HT1080 (cell line): ENCODE measurements at places on chromosomes 1 and 21.
A peak's percentile ranks its signal among the peaks of the same experiment; 100 is the strongest.

- DNase-seq: no peak
These were observed 65.6 kb downstream of the COP1 start for GRCh38 chr1:176141449-176141848.

DNA sequence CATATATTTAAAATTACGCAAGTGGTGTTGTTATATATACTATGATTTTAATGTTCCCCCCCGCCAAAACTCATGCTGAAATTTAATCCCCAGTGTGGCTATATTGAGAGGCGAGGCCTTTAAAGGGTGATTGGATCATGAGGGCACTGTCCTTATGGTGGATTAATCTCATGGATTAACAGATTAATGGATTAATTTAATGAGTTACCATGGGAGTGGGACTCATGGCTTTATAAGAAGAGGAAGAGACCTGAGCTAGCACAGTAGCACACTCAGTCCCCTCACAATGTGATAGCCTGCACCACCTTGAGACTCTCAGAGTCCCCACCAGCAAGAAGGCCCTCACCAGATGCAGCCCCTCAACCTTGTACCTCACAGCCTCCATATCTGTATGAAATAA is 34.8 kb downstream of the C1orf198 start:
- no peak for DNase-seq

GRCh38 chr1:16521288-16521583 is 7.2 kb upstream of the RNU1-1 start:
- DNase-seq: no peak

DNA sequence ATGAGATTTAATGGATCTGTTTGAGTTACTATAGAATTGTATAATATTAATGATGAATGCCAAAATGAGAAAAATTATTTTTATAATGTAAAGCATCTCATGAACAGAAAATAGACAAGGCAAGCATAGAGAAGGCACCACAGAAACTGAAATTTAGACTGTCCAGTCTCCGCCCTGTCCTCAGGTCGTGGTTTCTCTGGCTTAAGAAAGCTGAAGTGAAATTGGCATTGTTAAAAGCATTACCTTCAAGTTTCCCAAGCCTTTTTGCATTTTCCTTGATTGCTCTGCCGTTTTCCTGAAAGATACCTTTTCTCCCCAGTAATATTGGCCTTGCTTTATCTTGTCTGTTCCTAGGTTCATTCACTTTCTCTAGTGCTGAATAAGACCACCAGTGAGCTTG is 58.0 kb downstream of the VPS13D start:
- no peak for DNase-seq

DNA sequence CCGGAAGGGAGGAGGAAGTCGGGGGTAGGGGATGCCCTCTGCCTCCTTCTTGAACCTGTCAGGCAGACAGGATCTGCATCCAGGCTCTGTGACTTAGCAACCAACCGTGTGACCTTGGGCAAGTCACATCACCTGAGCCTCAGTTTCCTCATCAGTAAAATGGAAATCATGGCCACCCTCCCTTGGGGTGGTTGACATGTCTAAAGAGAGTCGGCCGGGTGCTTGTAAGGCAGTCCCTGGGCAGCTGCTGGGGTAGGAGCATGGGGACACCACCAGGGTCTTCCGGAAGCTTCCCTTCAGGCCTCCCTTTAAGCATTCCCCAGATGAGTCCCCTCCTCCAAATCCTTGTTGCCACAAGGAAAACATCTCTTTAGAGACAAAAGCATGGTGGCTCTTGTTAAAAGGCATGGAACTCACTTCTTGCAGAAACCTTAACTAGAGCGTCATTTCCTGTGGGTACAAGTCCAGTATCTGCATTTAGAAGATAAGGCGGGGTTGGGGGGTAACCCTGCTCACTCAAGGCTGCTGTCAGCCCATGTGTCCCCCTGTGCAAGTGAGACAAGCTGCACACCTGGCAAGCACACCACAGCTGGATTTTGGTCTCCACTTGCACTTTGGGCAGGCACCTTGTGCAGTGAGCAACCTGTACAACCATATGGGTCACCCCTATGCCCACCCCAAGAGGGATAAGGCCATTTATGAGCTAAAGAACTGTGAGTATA is 10.4 kb downstream of the CLCNKB start:
- no peak for DNase-seq

GRCh38 chr1:43836267-43836951 is 97.2 kb upstream of the ARTN start:
- peak; percentile 92 for DNase-seq

DNA sequence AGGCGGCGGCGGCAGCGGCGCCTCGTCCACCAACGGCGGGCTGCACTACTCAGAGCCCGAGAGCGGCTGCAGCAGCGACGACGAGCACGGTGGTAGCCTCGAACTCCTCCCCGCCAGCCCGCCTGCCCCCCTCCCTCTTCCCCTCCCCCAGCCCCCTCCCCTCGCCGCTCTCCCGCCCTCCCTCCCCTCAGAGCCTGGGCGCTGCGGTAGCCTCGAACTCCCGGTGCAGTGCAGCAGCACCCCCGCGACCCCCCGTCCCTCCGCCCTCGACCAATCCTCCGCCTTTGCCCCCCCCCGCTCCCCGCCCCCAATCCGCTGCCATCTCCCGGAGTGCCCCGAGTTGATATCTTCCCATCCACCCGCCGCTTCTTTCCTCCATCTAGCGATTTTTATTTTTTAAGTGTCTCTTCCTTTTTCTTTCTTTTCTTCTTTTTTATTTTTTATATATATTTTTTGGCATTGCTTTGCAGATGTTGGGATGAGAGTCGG is 516 bp downstream of the RCOR3 start:
- no peak for DNase-seq

DNA sequence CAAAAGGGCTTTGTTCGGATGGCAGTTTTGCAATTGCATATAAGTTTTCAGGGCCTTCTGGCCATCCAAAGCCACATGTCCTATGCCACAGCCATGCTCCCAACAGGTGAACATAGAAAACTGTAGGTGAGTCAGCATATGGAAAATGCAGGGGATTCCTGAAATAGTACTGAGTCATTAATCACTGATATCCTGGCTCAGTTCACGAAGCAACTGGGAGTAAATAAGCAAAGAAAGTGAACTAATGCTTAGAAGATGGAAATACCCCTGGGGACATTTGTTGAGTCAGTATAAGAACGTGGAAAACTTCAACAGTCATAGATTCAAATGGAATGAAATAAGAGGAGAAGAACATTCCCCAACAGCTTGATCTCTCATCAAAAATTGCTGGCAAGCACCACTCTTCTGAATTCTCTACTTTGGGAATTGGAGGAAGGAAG is 148.9 kb upstream of the RUNX1 start:
- DNase-seq: peak; percentile 93

- DNase-seq: no peak
These were observed 231.3 kb downstream of the C1orf94 start for GRCh38 chr1:34408011-34408410.

- DNase-seq: no peak
These were observed 16.6 kb upstream of the RNF223 start for GRCh38 chr1:1090424-1091343.

GRCh38 chr1:64743954-64744491 is 852 bp upstream of the RAVER2 start:
- no peak for DNase-seq

GRCh38 chr1:60277269-60277668 is 203.7 kb upstream of the C1orf87 start:
- DNase-seq: no peak

GRCh38 chr1:22139066-22139594 is 3.8 kb downstream of the WNT4 start:
- DNase-seq: no peak
